ENCODE measurements at places on chromosomes 5 and 9.

DNA sequence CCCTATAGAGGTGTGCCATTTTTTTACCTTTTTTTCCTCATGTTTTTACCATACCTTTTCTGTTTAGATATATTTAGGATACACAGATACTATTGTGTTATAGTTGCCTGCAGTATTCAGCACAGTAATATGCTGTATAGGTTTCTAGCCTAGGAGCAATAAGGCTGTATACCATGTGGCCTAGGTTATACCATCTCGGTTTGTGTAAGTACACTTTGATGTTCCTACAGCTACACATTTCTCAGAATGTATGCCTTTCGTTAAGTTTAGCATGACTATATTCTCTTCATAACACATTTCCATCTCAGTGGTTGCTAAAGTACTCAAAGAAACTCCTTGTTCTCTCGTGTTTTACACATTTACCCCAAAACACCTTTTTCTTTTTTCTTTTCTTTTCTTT is 23.0 kb downstream of the UBE2D2 start:
- no peak for DNase-seq

DNA sequence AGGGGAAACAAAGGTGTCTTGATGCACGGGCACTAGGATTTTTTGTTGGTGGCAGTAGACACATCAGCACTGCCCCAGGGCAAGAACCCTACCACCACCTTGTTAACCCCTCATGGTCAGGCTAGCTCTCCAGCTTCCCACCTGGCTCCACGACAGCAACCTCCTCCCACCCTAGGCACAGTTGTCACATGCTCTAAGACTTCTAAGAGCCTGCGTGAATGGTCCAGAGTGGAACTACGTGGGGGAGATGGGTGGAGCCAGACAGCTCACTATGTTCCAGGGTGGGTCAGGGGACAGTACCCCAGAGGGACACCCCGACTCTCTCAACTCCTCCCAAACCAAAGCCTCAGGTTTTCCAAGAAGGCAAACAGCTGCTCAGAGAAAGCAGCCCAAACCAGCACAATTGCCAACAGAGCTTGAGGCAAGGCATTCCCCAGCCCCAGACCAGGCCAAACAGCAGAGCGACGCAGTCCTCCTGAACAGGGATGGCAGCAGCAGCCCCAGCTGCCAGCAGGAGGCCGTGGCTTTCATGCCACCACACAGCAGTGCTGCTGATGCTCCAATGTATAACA is 78.0 kb downstream of the NRG2 start:
- DNase-seq: no peak

GRCh38 chr5:658103-658502 is 35.0 kb downstream of the TPPP start:
- DNase-seq: no peak

- DNase-seq: peak; percentile 29
Observed at GRCh38 chr9:105608721-105609598, 51.0 kb downstream of the FKTN start.

GRCh38 chr5:66281294-66281693 is 137.2 kb downstream of the SREK1 start:
- no peak for DNase-seq

DNA sequence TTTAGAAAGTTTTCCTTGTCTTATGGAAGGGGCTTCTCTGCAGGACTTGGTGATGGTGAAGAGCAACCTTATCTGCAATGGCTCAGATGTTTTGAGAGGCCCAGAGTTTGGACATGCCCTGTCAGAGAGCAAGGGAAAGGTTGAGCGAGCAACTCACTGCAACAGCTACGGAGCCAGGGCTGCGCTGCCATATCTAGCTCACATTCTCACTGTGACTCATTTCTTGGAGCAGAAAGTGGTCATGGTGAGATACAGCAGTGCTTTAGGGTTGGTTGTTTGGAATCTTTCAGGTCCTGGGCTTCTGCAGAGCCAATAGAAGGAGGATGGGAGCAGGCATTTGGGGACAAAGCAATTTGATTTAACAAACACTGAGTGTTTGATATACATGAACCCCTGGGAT is 12.3 kb downstream of the GLRA1 start:
- DNase-seq: no peak

- no peak for DNase-seq
Observed at GRCh38 chr9:137299203-137299565, 2.9 kb downstream of the NRARP start.

GRCh38 chr9:84669288-84670137 is at the start of gene NTRK2:
TSS of gene NTRK2 (plus strand) at chr9:84669729. CDS start at chr9:84670749, 1,020 bp downstream.
- peak; percentile 80 for DNase-seq

- no peak for DNase-seq
Observed at GRCh38 chr5:20610681-20611080, 622.7 kb upstream of the CDH18 start.

DNA sequence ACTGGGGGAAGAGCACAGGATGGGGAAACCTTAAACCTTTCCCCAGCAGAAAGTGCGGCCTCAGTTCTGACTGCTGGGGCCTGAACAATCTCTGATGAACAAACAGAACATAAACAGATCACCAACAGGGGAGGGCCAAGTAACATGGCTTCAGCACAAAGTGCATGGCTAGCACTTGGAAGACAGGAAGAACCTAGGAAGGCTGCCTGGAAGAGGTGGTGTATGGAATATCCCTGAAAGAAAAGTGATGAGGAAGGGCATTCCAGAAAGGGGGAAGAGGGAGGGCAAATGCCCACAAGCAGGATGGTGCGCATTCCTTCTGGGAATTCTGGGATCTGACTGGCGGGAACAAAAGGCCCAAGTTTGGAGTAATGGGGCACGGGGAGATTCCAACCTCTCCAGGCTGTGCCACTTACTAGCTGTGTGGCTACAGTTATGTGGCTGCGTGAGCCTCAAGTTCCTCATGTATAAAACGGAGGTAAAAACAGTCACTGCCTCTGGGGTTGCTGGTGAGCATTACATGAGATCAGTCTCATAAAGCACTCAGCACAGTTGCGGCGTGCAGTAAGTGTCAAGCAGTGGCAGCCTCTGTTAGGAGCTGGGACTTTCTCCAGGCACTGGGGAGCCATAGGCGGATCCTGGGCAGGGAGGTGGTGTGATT is 1.6 kb downstream of the PDGFRB start:
- DNase-seq: no peak

DNA sequence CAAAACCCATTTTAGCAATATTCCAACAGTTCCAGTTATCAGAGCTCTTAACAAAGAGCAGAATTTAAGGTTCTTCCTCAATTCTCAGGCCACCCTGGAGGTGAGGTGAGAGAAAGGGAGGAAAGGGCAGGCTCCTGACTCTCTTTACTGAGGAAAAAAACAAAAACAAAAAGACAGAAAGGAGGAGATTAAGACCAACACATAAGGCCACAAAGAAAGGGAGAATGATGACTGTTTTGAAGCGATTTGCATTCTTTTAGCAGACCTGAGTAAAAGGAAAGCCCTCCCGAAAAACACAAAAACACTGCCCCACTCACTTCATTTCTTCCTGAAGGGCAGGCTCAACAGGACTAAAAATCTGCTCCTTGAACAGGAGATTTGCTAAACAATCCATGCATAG is 300.5 kb downstream of the ARL15 start:
- DNase-seq: no peak

GRCh38 chr5:157886796-157887380 is 27.9 kb upstream of the CLINT1 start:
- no peak for DNase-seq

- no peak for DNase-seq
Observed at GRCh38 chr9:4794691-4795090, 1.9 kb downstream of the RCL1 start.

GRCh38 chr5:40034441-40034840 is 609.7 kb upstream of the DAB2 start:
- no peak for DNase-seq

- no peak for DNase-seq
Observed at GRCh38 chr5:159405611-159406031, 75.3 kb upstream of the IL12B start.

GRCh38 chr5:172638209-172638768 is 2.8 kb upstream of the NEURL1B start:
- no peak for DNase-seq

DNA sequence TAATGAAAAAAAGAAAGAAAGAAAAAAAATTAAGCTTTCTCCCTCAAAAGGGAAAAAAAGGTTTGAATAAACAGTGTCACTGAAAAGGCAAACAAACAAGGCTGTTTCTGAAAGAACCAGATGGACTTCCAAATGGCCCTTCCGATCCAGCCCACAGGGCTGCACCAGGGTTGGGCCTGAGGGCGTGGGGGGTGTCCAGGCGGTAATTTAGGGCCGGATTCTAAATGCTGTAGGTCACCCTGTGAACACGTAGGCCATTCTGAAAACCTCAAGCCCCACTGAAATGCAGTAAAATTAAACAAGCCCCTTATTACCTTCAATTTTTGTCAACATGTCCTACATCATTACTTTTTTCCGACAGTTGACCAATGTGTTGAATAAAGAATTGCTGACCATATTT is 132.1 kb downstream of the HSD17B3 start:
- DNase-seq: no peak

- peak; percentile 78 for DNase-seq
Observed at GRCh38 chr5:64632251-64632650, 58.1 kb upstream of the SHISAL2B start.

DNA sequence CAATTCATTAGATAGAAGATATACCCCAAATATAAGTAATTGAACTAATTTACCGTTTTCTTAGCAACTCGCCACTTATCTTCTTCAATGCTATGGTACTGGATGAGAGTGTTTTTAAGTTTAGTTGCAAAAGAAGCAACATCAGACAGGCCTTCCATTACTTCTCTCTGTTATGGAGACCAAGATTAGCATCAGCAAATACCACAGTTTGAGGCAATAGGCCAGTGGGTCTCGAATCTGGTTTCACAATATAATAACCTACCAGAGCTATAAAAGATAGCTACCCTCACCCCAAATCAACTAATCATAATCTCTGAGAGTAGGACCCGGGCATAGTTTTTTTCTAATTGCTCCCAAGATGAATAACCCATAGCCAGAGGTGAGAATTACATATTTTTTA is 5.1 kb downstream of the STARD4 start:
- DNase-seq: no peak

GRCh38 chr5:173180331-173180730 is 36.0 kb downstream of the BNIP1 start:
- DNase-seq: no peak

GRCh38 chr5:79982136-79982535 is 8.9 kb downstream of the MTX3 start:
- DNase-seq: no peak

DNA sequence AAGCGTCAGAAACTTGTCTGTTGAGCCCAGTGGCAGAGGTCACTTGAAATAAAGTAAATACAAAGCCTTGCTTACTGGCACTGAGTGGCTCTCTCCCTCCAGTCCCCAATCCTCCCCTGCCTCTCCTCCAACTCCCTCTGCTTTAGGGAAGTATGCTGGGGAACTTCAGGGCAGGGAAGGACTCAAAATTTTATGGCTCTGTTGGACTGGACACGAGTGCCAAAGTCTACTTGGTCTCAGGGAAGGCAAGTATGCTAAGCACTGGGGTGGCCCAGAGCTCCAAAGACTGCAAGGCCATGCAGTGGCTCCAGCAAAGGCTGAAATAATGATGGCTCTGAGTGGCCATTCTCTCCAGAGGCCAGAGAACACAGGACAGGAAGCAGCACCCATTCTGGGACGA is 9.6 kb downstream of the PLGRKT start:
- DNase-seq: no peak

DNA sequence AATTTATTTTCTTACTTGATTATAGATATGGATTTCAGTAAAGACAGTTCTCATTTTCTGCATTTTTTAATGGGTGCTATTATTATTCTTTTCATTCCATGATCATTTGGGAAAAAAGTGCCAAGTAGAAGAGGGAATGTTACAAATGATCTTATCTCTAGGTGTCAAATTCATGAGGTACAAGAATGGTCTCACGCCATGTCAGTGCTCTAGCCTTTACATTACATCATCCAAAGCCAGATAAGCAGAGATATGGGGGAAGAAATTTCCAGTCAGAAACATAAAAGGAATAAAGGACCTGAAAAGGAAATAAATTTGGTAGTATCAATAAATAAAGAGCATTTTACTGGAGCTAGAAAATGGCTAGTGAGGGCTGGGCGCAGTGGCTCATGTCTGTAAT is 1544.2 kb upstream of the CDH6 start:
- DNase-seq: no peak

DNA sequence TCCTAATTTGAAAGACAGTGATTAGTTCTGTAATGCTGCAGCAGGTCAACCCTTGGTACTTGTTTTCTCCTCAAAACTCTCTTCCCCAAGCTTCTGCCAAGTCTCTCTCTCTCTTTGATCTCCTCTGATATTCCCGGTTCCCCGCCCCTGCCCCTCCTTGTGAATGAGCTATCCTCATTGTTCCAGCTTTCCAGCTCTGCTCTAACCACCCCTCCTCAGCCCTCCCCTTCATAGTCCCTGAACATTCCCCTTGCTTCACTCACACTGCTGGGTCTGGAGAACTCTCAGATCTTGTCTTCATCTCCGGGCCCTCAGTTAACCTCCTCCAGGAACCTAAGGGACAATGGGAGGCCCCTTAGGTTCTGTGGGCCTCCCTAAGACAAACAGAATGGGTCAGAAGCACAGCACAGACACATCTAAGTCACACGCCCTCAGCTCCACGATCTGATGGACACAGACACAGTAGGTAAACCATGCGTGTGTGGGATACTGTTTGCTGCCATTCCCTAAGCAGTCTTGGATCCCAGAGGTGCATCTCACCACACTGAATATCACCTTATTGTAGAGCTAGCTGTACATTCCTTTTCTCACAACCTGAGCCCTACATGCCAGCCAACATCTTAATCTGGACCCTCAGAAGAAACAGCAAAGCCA is 17.4 kb upstream of the LARP1 start:
- no peak for DNase-seq

GRCh38 chr5:129118405-129118804 is 23.9 kb downstream of the ISOC1 start:
- no peak for DNase-seq

- DNase-seq: no peak
Observed at GRCh38 chr9:36317766-36318165, 59.5 kb upstream of the GNE start.

GRCh38 chr5:135040034-135040332 is 6.0 kb upstream of the PITX1 start:
- DNase-seq: no peak

DNA sequence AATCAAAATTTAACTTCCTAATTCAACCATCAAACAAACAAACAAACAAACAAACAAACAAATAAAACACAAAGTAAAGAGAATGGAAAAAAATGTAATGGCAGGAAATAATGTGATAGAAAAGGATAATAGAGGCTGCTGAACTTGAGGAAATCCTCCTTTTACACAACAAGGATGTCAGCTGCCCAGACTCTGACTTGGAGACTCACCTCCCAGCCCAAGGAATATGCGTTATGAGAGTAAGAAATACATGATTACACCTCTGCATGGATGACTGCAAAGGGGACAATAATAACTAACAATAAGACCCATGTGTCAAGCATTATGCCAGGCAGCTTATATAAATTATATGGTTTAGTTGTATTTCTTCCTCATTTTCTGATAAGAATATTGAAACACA is 46.6 kb upstream of the JAK2 start:
- DNase-seq: no peak

Measured in putamen (tissue), 1 donor.